ENCODE measurements at places on chromosomes 11 and 22.

DNA sequence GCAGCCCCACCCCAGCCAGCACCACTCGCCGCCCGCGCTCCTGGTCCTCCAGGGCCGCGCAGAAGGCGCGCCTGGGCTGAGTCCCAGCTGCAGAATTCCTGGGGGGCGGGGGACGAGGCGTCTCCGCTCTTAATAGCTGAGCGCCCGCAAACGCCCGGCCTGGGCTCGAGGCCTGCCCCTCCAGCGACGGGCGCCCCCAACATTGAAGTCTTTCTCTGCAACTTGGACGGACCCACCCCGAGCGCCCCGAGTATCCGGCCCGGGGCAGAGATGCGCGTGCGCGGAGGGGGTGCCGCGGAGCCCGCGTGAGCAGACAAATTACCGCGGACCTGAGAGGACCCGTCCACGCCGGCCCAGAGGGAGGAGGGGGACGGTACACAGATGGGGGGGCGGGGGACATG lies 6.7 kb upstream of the SYT7 start:
- DNase-seq: no peak

DNA sequence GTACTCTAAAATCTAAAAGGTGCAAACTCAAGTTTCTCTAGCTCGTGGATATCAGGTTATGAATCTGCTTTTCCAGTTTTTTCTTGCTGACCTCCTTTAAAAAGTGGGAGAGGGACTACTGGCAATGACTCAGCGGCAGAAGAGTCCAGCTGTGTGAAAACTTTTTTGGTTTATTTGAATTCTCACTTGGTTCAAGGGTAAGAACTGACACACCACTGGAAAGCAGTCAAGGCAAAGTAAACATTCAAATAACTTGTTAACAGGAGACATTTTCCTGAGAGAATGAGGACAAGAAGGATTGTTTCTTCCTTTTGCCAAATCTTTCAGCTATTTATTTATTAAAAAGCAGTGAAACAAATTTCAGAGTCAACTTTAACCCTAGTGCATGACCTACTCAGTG lies 36.1 kb downstream of the CDON start:
- DNase-seq: no peak

DNA sequence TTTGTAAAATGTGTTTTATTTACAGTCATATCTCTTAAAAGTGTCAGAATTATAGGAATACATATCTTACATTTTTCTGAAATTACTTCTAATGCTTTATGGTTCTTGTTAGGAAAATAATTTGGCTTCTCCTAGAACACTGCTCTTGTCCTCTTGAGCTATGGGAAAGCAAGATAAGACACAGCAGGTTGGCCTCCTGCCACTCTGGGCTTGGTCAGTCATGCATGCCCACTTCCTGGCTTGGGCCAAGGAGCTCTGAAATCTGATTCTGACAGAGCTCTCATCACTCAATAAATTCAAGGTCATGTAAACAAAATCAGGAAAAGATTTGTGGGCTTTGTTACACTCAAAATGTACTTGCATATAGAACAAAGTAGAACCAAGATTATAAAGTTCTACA lies 1036.0 kb downstream of the OPCML start:
- DNase-seq: no peak

DNA sequence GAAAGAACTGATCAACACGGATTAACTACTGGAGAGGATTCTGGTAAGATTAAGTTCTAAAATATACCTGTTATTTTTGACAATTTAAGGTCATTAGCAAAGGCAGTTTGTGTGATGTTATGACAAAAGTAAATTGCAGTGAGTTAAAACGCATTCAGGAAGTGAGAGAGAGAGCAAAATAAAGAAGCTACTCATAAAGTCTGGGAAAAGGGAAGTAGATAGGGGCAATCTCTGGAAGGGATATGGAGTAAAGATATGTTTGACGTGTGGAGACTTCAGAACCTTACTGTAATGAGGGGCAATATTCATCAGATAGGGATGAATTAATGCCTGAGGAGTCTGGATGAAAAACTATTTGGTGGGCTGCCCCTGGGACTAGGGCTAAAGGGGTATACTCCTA lies 16.8 kb downstream of the OR56B4 start:
- DNase-seq: no peak
